ENCODE measurements at places on chromosomes 4 and X.
A peak's percentile ranks its signal among the peaks of the same experiment; 100 is the strongest.

DNA sequence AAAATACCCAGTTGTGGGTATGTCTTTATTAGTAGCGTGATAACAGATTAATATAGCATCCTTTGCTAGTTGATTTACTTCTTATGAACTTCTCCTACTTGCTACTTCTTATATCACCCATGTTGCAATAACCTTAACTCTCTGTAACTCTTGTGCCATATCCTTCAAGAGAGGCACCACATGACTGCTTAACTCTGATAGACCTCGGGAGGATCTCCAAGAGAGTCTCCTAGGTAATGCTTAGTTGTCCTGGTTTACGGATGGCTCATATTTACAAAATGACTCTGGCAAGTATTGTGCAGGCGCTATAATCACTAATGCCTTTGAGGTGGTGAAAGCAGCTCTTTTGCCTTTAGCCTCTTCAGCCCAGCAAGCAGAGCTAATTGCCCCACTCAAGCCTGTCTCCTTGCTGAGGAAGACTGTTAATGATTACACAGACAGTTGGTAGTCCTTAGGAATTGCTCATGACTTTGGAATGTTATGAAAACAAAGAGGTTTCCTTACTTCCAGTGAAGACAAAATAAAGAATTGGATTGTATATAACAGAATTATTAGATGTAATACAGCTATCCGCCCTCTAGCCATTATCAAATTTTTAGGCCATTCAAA, 1305.8 kb downstream of the PCDH7 start:
- no peak for DNase-seq

- DNase-seq = no peak
Measured at GRCh38 chrX:96707804-96708203, 23.2 kb downstream of the DIAPH2 start.

DNA sequence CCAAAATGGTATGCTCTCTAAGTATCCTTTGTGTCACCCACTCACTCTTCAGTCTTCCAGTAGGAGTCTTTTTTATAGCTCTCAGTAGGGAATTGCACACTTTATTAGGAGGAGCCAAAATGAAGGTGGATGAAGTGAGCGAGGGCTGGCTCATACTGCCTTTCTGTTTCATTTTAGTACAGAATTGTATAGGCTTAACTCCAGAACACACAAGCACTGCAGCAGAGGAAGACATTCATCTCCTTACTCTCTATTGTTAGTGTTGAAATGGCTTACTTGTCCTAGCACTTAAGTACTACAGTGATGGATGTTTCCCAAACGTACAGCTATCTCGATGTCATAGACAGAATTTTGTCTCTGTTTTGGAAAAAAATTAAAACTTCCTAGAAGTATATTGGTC, 327.3 kb upstream of the ATOH1 start:
- DNase-seq = no peak

DNA sequence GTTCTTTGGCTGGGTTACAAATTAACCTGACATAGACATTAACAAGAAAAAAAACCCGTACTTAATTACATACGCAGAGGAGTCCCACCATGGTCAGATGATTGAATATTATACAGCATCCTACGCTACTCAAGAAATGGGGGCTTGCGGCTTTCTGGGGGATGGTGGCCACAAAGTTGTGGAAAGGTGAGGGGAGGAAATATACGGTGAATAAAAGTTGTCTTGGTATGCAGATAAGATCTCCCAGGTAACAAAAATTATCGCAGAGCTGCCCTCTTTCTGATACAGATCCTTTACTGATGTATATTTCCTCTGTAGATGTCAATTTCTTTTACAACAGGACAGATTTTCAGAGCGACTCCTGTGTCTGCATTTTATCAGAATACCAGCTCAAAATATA, 890 bp downstream of the DCAF16 start:
- no peak for DNase-seq

DNA sequence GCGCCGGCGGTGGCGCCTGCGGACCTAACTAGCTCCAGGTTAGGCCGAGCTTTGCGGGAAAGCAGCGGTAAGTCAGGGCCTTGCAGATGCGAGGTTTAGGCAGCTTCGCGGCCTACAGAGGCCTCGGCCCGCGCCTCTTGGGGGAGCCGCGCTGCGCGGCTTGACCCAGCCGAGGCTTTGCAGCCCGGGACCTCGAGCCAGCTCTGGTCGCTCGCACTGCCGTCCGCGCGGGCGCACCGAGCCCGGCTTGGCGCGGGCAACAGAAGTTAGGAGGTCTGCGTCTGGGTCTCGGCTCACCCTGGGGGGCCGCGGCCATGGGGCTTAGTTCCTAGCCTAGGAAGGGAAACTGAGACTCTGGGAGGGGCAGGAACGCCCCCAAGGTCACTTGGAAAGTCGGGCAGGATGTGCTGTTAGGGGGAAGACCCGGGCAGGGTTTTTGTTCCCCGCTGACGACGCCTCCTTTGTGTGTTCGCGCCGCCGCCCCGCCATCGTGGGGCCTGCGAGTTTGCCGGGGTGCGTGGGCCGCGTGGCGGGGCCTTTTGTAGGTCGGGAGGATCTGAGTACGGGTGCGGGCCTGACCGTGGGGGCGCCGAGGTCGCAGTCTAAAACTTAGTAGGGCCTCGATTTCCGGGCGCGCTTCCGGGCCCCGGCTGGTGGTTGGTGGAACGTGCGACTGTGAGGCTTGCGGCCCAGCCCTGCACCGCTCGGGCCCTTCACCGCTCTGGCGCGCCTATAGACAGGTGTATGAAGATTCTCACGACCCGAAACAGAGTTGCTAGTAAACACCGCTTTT, 482 bp downstream of the RNF4 start:
- peak; percentile 50 for DNase-seq

- no peak for DNase-seq
Measured at GRCh38 chr4:65521666-65522065, 148.6 kb downstream of the EPHA5 start.

DNA sequence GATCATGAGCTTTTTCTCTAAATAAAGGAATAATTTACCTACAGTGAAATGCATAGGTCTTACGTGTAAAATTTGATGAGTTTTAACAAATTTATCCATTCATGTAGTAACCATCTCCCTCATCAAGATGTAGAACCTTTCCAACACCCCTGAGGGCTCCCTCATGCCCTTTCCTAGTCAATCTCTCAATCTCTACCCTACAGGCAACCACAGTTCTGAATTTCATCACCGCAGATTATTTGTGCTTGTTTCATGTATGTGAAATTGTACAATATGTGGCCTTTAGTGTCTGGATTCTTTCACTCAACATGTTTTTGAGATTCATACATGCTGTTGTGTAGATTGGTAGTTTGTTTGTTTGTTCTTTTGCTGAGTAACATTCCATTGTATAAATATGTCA, 2.1 kb downstream of the VGLL1 start:
- no peak for DNase-seq

DNA sequence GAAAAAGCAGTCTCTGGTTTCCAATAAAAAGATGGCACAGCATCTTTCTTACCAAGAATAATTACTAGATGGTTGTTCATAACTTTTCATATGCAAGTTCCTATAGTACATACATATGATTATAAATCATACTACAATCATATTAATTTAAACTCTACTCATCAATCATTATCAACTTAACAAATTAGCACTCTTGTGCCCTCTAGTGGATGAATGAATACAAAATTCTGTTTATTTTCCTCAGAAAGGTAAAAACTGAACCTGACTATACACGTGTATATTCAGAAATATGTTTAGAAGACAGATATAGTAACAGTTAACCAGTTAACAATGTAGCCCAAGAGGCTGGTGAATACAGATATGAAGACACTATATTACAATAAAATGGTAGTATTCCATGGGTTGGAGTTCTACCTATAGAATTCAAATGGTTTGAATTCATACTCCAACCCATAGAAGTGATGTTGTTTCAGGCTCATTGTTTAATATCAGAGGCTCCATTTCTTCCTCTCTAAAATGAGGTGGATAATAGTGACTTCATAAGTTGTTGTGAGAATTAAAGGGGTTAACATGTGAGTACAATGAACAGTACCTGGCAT, 100.0 kb downstream of the ADAMTS3 start:
- no peak for DNase-seq
